ENCODE measurements at places on chromosomes 3 and 15.

DNA sequence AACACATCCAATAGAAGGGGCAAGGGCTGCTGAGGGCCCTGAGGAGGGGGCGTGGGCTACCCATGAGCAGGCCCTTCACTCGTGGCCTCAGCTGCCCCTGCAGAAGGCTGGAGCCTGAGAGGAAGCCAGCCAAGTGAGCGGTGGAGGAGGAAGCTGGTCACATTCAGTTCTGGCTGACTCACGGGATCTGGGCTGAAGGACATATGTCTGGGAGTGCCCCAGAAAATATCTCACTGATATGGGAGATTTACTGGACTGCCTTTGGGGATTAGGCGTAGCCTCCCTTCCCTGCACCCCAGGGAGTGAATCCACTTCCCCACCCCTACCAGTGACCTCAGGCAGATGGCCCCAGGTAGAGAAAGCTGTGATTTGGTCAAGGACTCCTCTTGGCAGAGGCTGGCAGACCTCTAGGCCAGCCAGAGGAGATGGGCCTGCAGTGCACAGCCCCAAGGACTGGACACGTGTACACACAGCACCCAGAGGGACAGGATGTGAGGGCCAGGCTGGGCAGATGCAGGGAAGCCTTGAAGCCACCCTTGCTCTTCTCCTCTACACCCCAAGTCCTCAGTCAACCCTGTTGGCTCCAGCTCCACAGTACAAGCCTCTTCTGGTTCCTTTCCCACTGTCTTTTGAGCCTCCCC lies 14.2 kb upstream of the ANKDD1A start:
- DNase-seq, result peak; percentile 45

GRCh38 chr3:142000325-142000870 lies 124.0 kb downstream of the ATP1B3 start:
- no peak for DNase-seq

- DNase-seq, result peak; percentile 50
Observed at GRCh38 chr15:50542887-50543210, 3.6 kb downstream of the USP50 start.

DNA sequence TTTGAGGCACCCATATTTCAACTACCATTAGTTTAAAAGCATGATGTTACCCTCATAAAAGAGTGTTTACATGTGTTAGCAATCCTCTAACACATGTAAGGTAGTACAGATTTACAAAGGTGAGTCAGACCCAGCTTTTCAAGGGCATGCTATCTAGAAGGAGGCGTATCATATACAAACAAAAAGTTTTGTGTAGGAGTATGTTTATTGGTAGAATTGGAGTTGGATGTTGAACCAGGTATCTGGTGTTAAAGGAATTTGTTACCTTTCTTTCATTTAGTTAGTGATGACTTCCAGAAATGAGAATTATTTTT lies 2.4 kb downstream of the HACD3 start:
- peak; percentile 85 for DNase-seq

GRCh38 chr3:13539671-13540070 lies 9.3 kb upstream of the FBLN2 start:
- no peak for DNase-seq
